ENCODE measurements at places on chromosomes 16 and 17. TPM values are rescaled to one million over a fixed set of nuclear protein-coding genes. Genes with fewer than 3 reads are reported as not detected.

- no peak for DNase-seq
Observed at GRCh38 chr17:70493277-70493874, 324.0 kb downstream of the KCNJ2 start.

DNA sequence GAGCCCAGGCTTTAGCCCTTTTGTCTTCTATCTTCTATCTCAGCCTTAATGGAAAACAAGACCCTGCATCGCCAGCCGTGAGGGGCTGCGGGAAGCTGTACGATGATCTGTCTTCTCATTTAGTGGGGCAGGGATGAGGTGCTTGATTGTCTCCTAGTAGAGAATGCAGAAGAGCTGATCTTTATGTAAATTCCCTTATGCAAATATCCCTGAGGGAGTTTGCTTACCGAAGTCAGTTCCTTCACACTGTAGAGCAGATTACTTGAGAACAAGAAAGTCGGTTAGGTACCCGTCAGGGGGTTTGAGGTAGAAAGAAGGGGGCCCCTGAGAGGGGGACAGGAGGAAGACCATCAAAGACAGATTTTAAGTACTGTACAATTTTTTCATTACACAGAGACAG, 66.2 kb downstream of the IRF8 start:
- no peak for DNase-seq

DNA sequence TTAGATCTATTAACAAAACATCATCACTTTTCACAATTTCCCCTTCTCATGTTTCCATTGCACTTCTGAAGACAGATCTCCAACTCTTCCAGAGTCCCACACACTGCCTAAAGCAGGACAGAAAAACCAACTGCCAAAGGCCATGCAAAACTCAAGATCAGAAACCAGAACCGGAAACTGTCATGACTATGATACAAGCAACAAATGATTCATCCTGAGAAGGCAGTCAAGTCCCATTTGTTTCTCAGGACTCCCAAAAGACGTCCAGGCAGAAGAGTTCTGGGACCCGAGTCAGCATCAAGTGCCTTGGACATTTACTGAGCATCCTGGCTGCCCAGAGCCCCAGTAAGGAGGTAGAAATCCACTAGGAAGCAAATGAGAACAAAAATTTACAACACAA, 38.8 kb downstream of the ERN1 start:
- DNase-seq = no peak

- no peak for DNase-seq
Observed at GRCh38 chr17:68527314-68527713, 15.1 kb downstream of the PRKAR1A start.

Gene USP43
- total RNA-seq = 3.7 TPM

DNA sequence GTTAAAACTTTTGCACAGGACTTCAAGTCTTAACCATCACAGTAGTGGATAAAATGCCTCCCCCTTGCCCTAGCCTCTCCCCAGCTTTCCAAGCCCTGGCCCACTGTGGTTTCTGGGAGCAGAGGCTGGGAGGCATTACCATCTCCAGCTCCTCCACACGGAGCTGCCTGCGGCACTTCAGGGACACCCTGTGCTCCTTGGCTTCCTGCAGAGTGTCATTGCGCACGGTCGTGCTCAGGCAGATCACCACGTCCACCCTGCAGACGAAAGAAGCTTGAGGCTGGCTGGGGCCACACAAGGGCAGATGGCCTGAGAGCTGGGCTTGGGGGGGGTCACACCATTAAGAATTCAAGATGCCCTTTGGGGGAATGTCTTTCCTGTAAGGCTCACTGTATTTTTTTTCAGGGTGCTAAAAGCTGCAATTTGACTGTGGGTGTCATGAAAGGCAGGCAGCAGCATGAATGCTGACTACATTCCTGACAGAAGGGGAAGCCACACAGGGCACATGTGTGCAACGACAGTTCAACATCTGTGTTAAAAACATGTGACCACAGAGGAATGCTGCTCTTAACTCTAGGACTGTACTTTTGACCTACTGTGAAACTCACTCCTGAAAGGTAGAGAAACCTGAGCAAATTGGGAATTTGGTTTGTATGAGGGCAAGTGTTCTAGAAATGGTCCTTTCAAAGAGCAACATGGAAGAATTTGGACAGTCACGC, 47.7 kb upstream of the CLEC18B start:
- no peak for DNase-seq

- no peak for DNase-seq
Observed at GRCh38 chr16:5108505-5109158, 11.0 kb upstream of the EEF2KMT start.

- DNase-seq = peak; percentile 35
Observed at GRCh38 chr17:55584055-55584685, 72.9 kb upstream of the SMIM36 start.

Gene NETO2
- total RNA-seq = 34.5 TPM

Gene DOC2A
- total RNA-seq = 1.7 TPM

DNA sequence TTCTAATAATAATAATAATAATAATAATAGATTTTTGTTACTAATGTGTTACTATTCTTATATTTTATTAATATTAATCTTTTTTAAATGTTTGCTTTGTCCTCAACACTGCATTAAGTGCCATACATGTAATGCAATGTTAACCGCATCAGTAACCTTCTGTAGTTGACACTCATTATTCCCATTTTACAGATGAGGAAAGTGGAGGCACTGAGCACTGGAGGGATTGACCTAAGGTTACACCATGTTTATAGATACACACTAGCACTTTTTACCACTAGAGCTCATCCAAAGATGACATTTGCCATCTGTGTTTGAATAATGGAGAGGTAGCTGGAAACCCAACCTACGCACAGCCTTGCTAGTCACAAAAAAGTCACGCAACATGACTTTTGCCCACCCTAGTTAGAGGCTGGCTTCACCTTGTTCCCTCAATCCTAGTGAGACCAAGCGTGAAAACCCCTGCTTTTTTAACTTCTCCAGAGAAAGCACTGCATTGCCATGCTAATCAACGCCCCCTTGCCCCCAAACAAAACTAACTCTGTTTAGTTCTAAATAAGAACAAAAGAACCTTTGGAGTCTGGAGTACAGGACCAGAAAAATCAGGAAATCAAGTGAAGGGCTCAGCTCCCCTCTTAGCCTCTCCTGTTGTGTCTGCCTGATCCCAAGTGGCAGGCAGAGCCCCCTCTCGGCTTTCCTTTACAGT, 2.3 kb downstream of the ARSG start:
- DNase-seq = no peak

DNA sequence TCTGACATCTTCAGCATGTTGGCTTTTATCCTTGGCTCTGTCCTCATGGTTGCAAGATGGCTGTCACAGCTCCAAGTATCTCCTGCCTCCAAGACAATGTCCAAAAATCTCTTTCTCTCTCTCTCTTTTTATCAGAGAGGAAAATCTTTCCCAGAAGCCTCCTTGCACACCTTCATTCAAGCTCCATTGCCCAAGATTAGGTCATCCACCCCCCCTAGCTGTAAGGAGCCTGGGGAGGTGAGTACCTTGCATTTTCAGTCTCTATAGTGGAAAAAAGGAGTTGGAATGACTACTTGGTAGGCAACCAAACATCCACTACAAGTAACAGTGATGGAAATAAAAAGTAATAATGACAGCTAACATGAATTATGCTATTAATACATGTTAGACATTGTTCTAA, 22.0 kb upstream of the NSMCE1 start:
- DNase-seq = no peak

DNA sequence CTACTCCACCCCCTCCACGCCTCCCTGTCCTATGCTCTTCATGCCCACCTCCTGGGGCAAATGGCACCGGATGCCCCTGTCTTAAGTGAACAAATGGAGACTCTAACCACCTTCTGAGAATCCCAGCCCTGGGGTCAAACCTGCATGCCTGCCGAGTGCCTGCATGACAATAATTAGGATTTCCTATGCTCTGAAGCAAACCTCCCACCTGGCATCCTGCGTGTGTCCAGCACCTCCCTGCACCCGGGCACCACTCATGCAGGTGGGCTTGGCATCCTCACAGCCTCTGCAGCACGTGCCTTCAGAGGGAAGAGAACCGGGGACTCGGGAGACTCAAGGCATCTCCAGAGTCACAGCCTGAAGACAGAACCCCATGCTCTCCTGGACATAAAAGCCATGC, 11.2 kb upstream of the KIFC3 start:
- no peak for DNase-seq

DNA sequence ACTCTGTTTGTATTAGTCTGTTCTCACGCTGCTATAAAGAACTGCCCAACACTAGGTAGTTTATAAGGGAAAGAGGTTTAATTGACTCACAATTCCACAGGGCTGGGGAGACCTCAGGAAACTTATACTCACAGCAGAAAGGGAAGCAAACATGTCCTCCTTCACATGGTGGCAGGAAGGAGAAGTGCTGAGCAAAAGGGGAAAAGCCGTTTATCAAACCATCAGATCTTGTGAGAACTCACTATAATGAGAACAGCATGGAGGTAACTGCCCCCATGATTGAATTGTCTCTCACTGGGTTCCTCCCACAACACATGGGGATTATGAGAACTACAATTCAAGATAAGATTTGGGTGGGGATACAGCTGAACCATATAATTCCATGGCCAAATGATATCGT, 30.9 kb downstream of the ABCC1 start:
- DNase-seq = no peak

GRCh38 chr17:45230410-45230786, 8.7 kb downstream of the FMNL1 start:
- no peak for DNase-seq

- no peak for DNase-seq
Observed at GRCh38 chr16:1433756-1434155, 2.9 kb downstream of the PERCC1 start.

Gene KRTAP1-1
- not detected for total RNA-seq

DNA sequence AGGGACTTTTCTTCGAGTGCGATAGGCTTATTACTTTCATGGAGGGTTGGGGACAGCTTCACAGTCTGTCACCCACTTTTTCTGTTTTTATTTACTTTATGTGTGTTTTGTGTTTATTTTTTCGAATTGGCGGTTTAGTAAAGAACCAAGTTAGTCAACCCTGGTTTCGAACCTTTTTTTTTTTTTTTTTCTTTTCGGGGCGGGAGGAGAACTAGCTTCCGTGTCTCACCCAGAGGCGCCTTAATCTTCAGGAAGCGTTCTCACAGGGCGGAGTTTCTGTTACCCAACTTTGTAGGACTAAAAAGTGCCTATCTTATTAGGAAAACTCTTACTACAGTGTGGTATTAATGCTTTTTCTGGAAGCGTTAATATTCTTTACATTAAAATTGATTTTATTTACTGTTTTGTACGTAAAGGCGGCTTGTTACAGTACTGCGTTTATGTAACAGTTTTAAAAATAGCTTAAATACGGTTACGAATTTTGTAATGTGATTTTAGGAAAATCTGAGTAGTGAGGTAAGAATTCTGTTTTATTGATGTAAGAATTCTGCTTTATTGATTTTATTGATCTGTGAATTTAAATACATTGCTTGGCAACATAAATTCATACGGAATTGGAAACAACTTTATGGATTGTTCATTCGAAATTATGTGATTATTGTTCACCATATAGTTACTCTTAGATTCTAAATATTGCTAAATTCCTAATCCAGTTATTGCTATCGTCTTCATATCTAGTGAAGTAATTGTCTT, 885 bp downstream of the ZNF207 start:
- peak; percentile 67 for DNase-seq

Gene ZNF768
- 43.7 TPM for total RNA-seq

DNA sequence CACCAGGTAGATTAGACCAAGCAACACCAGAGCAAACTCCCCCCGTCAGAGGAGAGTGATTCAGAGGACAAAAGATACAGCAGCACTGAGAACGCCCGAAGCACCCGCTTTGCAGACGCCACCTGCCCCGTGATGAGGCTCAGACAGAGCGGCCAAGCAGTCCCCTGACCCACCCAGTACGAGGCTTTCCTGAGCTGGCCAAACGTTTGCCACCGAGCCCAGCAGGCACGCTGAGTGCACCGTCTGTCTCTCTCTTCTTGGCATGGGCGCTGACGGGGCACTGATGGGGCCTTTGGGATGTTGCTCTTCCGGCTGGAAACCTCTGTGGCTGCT, 19.4 kb upstream of the WDR45B start:
- no peak for DNase-seq

Gene DPEP3
- not detected for total RNA-seq

- DNase-seq = no peak
Observed at GRCh38 chr16:27721531-27722181, 171.7 kb downstream of the KATNIP start.

GRCh38 chr17:5364156-5364555, 55.3 kb downstream of the NUP88 start:
- no peak for DNase-seq

Gene CCL5
- not detected for total RNA-seq

Gene RAB26
- not detected for total RNA-seq

GRCh38 chr17:79728169-79728907, 2.4 kb upstream of the ENPP7 start:
- DNase-seq = peak; percentile 95

GRCh38 chr16:56549744-56550385, 15.0 kb upstream of the MT4 start:
- DNase-seq = no peak

DNA sequence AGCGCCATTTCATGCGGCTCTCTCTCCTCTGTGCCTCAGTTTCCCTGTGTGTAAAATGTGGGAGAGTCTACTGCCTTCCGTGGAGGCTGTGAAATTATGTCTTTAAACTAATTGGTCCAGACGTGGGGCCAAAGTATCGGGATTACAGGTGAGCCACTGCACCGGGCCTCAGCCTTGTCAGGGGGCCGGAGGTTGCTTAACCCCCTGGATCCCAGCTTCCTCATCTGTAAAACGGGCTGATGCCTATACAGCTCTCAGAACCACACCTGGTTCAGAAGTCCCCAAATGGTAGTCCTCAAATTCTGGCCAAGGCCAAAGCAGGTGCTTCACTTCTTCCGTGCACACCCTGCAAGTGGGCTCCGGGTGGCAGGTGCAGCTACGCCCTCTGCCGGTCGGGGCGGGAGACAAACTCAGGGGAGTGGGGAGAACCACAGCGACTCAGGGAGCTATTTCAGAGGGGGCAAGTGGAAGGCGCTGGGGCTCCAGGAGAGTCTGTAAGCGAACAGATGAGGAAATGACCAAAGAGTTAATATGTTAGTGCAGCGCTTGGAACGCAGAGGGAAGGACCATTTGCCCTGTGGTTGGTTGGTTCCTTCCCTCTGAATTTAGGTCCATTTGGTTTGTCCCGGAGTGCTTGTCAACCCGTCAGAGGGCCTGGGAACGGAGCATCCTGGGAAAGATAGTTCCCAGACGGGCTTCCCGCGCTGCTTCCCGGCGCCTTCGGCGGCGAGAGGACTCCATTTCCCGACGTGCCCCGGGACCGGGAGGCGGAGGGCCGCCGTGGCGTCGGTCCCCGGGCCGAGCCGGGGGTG, at the start of gene MGRN1:
Gene MGRN1 (plus strand): TSS at position 812 of the 812 bp plus-strand sequence. CDS start 135 bp downstream, outside the sequence.
- DNase-seq = peak; percentile 95

Gene MIS12
- 24.0 TPM for total RNA-seq
